NCI-H1092 treated with DMSO at 0.1 percent for 48 hours (cell line): ENCODE measurements at places on chromosomes 4 and X.
A peak's percentile ranks its signal among the peaks of the same experiment; 100 is the strongest.

DNA sequence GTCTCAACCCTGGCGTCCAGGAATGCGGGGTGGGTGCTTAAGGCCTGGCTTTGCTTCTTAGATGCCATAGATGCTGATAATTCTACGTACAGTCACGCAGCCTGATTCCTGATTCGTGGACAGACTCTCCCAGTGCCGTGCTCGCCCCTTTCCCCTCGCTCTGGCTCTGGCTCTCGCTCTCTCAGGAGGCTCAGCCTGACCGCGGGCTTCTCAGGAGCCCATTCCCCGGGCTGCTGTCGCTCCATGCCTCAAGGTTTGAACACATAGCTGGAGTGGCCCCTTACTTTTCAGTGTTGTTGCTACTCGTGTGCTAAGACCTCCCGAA, 59.2 kb upstream of the ZC4H2 start:
- no peak for DNase-seq

DNA sequence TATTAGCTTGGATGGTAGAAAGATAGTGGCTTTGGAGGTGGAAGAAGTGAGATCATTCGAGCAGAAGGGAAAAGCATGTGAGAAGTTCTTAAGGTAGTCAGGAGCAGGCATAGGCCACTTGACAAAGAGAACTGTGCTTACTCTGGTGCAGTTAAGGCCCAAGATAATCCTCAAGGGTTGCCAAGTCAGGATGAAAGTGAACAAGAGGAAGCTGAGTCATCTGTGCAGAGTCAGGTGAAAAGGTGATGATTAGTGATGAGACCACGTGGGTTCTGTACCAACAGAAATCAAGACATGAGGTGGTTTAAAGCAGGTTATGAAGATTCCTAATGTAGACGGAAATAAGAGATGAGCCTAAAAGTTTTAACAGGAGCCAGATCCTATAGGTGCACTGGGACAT, 369.8 kb downstream of the DTHD1 start:
- no peak for DNase-seq

GRCh38 chr4:95833711-95834194, 6.1 kb upstream of the PDHA2 start:
- DNase-seq = no peak

GRCh38 chr4:53015681-53016080, 153.6 kb downstream of the RASL11B start:
- DNase-seq = peak; percentile 34

DNA sequence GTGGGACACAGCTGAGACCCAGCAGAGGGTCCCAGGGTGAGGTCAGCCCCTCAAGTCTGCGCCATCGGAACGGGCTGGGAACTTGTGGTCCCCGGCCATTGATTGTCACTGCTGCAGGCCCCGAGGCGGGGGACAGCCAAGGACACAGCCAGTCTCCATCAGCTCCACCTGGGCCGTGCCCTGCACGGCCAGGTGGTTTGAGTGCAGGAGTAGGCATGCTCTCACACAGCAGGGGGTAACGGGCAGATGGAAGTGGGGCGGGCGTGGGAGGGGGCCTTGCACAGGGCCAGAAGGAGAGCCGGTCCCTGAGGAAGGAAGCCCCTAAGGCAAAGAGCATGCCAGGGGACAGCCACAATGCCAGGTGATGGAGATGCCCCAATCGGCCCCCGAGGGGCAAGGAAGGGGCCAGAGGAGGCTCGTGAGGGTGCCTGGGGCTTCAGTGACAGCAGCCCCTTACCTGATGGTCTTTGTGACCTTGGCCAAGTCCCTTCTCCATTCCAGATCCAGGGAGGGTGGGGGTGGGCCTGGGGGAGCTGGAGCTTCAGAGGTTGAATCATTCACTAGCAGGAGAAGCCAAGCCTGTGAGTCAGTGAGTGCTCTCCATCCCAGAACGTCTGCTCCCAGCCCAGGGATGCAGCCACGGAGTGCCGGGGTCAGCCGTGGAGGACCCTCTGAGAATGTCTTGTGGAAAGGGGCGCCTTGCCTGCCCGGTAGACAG, 2.3 kb downstream of the ATP2B3 start:
- DNase-seq = no peak
